ENCODE measurements at places on chromosomes 3 and 15. TPM values are rescaled to one million over a fixed set of nuclear protein-coding genes. Genes with fewer than 3 reads are reported as not detected.

Gene ACTRT3
- total RNA-seq = 1.7 TPM

GRCh38 chr3:8857720-8858367, 88.4 kb upstream of the OXTR start:
- no peak for DNase-seq

Gene ALDH1A2
- total RNA-seq = 0.35 TPM

- DNase-seq = peak; percentile 25
These were observed 10.3 kb downstream of the EID1 start for GRCh38 chr15:48888191-48888590.

Gene AMIGO3
- total RNA-seq = not detected

DNA sequence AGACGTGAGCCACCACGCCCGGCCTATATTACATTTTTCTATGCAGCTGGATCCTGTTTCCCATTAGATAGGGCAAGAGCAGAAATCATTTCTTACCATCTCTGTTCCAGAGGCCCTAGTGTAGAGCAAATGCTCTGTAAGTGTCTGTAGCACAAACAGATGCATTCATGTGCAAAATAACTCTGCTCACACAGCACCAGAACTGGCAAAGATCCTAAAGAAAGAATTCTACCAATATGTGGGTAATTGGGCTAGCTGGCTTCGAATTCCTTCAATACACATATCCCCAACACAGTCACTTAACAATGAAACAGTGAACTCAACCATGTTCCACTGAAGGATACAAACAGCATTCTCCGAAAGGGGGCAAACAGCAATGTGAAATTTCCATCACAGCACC, 32.7 kb upstream of the DCUN1D1 start:
- no peak for DNase-seq

GRCh38 chr3:127002195-127003174, 19.6 kb downstream of the PLXNA1 start:
- DNase-seq = no peak

Gene PIERCE2
- 0.31 TPM for total RNA-seq

Gene CCR2
- 0.16 TPM for total RNA-seq

Gene CHMP2B
- 34.5 TPM for total RNA-seq

GRCh38 chr3:29317659-29318173, 36.8 kb downstream of the RBMS3 start:
- DNase-seq = no peak

- DNase-seq = no peak
These were observed 5.8 kb downstream of the WDR5B start for GRCh38 chr3:122410111-122410510.

Gene GPR15
- 1.0 TPM for total RNA-seq

Gene NPAP1
- total RNA-seq = not detected

- DNase-seq = no peak
These were observed 99.8 kb downstream of the NSUN3 start for GRCh38 chr3:94162700-94163099.

Gene PLA2G4D
- not detected for total RNA-seq

DNA sequence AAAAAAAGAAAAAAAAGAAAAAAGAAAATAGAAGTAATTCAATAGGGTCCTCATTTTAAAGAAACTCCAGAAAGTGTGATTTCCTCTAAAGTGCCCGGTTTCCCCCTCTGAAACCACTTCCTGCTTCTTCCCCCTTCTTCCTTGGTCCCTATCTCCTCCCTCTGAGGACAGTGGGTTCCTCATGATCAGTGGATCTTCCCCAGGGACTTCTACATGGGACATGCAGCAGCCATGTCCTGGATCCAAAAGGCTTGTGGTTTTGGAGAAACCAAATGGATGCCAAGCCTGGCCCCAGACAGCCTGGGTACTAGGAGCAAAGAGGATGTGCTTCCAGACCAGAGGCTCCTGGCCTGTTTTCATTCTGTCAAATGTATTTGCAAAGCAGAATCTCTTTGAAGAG, 26.6 kb upstream of the SMAD6 start:
- no peak for DNase-seq

DNA sequence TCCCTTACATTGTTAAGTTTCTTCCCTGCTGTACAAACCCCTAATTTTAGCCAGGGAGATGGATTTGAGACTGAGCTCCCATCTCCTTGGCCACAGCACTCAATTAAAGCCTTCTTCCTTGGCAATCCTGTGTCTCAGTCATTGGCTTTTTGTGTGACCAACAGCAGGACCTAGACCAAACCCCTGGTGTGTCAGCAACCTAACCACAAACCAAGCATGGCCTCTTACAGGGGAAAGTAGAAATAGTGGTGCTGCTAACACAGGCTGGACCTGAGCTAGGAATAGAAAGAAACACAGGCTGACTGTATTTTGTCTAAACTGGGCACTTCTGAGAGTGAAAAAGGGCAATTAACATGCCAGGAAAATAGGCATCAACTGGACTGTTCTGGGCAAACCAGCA, 37.9 kb downstream of the PPCDC start:
- no peak for DNase-seq

- DNase-seq = peak; percentile 93
These were observed 1.2 kb downstream of the RAB43 start for GRCh38 chr3:129120254-129121004.

Gene CYFIP1
- total RNA-seq = 17.1 TPM

- no peak for DNase-seq
These were observed 18.4 kb upstream of the CCR2 start for GRCh38 chr3:46335541-46335940.

DNA sequence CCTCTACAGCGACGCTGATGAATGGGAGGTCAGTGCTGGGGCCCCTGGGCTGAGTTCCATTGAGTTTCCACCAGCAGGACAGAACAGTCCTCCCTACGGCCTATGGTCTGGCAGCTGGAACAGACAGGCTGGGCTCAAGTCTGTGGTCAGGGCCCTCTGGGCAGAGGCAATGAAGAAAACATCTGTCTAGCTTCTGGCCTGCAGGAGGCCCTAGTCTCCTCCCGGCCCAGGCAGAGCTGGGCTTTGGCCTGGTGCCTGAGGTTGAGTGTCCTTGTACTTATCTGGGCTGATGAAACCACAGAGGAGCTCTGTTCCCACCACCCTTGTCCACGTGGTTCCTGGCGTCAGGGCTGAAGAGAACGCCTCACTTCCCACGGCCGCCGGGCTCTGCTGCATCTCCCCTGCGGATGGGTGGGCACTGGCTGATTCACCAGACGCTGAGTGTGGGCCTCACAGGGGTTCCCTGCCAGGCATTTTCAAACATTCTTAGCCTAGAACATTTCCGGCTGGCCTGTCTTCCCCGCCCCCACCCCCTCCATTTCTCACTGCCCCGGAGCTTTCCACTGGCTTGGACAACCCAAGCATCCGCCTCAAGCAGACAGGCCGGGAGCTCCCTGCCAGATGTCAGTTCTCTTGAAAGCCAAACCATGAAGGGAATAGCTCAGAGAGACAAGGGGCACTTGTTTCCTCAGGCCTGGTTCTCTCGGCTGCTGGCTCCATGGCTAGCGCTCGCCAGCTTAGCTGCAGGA, 20.3 kb downstream of the PPCDC start:
- no peak for DNase-seq

DNA sequence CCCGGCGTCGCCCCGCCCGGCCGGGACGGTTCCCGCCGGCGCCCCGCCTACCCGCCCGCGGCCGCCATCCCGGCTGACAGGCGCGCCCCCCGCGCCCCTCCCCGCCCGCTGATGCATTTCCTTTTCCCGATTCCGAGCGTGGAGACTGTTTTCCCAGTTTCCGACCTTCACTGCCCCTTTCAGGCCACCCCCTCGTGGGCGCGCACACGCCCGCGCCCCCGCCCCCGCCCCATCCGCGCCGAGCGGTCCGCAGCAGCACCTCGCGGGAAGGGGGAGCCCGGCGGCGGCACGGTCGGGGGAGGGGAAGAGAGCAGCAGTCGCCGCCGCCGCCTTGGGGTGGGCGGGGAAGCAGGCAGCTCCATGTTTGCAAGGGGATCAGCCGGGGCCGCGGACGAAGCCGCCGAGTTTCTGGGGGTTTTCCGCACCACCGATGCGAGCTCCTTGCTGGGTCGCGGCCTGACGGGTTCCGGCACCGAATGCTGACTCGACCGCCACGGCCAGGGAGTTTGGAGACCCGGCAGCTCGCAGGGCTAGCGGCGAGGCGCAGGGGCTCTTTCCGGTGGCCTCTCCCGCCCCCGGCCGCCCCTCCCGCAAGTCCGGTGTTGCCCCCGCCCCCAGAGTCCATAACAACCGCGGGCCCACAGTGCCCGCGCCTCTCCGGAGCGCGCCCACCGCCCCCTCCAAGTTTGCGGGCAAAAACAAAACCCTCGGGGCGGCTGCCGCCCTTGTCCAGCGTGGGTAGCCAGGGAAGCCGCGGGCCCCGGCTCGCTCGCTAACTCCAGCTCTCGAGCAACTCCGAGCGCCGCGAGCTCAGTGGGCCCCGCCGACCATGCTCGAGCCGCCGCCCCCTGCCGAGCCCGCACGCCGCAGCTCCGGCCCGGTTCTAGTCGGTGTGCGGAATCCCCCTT, 3.2 kb upstream of the SIN3A start:
- DNase-seq = peak; percentile 86

Gene RBP2
- total RNA-seq = not detected

DNA sequence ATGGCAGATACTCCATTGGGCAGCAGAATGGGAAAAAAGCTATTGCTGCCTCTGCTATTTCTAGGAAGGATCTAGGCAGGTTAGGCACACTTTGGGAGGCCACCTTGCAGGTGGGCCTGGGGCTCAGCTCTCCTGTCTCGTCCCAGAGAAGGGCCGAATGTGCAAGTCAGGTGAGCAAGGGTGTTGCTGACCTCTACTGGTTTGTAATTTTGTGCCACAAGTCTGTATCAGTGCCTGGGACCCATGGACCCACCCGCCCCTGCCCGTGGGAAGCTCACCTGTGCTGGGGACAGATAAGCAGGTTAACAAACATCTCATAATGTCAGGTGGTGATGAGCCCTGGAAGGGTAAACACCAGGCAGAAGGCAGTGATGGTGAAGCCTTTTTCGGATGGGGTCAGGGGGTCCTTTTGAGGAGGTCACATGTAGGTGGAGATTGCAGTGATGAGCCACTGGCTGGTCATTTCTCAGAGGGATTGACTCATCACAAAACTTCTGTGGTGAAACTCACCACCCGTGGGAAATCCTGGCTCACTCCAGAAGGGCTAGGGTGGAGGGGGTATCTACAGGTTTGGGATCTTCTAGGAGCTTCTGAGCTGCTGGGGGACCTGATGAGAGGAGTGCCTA, 161.3 kb downstream of the KLF13 start:
- DNase-seq = peak; percentile 43

DNA sequence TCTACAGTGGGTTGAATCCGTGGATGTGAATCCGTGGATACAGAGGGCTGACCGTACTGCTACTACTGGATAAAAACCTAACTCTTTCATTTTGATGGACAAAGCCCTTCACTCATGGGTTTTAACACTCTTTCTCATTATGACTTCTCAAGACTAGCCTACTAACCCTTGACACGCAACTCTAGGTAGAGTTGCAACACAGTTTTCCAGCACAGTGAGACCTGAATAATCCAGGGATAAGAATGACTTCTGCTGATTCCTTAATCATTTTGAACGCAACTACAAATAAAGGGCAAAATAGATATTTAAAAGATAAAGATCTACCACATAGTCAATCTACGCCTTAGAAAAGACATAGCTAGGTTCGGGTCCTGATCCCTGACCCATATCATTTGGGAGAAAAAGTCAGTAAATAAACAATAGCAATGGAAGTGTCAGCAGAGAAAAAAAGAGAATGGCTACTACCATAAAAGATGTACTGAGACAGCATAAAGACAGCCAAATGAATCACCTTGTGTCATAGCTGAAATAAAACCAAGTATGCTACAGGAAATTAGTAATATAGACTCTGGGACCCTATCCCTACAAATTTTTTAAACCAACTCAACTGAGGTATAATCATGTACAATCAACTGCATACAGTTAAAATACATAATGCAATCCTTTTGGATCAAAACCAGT, 87.6 kb downstream of the DPH6 start:
- no peak for DNase-seq

DNA sequence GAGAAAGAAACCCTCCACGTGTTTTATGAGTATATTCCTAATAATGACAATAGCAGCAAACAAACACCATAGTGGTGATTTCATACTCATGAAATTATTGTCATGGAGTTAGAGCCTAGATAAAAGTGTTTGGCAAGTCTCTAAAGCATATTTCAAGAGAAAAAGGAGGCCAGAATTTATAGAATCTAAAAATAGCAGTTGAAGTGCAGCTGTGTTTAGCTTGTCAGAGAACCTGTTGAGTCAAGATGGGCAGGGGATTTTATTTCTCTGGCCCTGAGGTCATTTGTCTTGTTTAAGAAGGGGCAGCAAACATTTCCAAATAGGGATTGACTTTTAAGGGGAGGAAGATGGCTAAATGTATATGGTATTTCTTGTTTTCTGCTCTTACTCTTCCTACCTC, 279.6 kb upstream of the CTDSPL start:
- no peak for DNase-seq

- DNase-seq = no peak
These were observed 383.7 kb downstream of the GAP43 start for GRCh38 chr3:116007000-116007399.

Gene GLT8D1
- total RNA-seq = 30.3 TPM

- DNase-seq = no peak
These were observed 247.1 kb upstream of the LMCD1 start for GRCh38 chr3:8254489-8254888.

DNA sequence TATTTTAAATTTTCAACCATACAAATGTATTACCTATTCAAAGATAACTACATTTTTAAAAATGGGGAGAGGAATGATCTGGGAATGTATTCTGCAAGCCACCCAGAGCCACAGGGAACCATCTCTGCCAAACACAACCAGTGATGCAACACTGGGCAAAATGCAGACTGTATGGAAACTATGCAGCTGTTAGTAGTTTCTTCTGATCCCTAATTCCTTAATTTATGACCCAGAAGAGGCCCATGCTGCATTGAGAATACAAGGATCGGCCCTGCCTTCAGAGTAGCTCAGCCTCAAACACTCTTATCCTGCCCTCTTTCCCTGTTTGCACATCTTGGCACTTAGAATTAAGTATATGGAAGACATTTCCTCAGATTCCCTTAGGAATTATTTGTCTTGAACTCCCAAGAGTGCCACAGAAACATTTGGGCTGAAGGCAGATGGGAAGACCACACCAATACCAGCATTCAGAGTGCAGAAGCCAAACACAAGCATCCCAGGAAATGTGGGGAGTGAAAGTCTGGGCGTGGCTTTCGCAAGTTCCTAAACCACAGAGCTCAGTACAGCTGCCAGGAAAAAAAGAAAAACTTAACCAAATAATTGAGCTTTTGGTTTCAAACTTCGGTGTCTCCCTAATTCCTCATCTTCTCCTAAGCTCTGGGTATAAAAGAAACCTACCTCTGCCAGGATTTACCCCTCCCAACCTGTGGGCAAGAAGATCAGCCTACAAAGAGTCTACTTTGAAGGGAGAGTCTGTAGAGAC, 5.3 kb downstream of the SNUPN start:
- DNase-seq = no peak

- no peak for DNase-seq
These were observed 3.4 kb upstream of the PARP14 start for GRCh38 chr3:122677216-122677615.

Gene ROPN1B
- total RNA-seq = not detected

- DNase-seq = peak; percentile 28
These were observed 81.7 kb downstream of the TAMM41 start for GRCh38 chr3:11764931-11765363.

All from activated naive CD8-positive, alpha-beta T cell treated with anti-CD3 and anti-CD28 coated beads for 36 hours (primary cell).